ENCODE measurements at places on chromosomes 2 and 18.

- DNase-seq: no peak
Measured at GRCh38 chr2:101556033-101556459, 81.1 kb upstream of the RFX8 start.

DNA sequence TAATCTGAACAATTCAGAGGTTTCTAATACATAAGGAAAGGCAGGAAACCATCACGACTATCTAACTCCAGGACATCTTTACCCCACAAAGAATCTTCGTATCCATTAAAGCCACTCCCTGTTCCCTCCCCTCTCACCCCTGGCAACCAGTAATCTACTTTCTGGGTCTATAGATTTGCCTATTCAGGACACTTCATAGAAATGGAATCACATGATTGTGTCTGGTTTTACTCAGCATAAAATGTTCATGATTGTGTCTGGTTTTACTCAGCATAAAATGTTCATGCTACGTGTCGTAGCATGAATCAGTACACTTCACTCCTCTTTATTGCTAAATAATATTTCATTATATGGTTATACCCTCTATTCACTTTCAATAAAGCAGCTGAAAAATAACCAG, 11.6 kb downstream of the FECH start:
- no peak for DNase-seq

DNA sequence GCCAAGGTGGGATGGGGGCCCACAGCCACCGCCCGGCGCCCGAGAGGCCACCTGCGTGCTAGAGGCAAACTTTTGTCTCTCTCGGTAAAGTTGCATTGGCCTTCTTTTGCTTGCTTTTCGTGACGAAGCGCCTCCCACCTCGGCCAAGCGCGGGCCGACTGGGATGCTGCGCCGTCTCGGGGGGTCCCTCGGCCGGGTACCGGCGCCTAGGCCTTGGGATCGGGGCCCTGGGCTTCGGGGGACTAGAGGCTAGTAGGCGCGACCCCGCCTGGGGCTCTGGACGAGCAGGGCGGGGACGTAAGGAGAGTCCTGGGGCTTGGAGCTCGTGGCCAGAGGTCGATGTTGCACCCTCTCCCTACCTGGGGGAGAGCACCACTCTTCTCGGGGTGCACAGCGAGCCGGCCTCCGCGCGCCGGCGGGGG, 545 bp downstream of the GLI2 start:
- no peak for DNase-seq

GRCh38 chr2:49845671-49846070, 691.4 kb upstream of the FSHR start:
- DNase-seq: no peak

DNA sequence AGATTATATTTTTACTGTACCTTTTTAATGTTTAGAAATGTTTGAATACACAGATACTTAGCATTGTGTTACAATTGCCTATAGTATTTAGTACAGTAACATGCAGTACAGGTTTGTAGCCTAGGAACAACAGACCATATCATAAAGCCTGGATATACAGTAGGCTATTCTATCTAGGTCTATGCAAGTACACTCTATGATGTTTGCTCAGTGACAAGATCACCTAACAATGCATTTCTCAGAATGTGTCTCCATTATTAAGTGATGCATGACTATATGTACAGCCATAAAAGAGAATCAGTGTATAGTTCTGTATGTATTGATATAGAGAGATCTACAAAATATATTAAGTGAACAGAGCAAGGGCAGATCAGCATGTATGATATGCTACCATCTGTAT, 616.4 kb downstream of the XIRP2 start:
- DNase-seq: no peak

All from GM18507 (cell line).